ENCODE measurements at places on chromosomes 12 and 14.

DNA sequence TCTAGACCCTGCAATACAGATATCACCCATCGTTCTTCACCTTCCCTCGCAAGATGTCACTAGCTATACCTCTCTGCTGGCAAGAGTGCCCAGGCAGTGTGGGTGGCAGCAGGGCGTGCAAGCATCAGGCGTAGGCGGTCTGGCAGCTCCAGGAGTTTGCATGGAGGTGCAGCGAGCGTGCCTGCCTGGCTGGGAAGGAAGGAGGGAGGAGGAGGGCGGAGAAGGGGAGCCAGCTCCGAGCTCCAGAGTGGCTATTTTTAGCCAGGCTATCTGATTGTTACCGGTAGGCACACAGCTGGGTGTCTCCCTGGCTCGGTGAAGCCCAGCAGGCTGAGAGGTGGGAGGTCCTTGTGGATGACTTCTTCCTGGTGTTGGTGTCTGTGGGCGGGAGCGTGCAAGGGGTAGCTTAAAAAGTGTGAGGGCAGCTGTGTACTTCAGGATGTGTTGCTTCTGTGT, 6.2 kb downstream of the FOXJ2 start:
- peak; percentile 55 for DNase-seq

GRCh38 chr14:99468836-99469592, 11.6 kb downstream of the SETD3 start:
- DNase-seq: no peak

DNA sequence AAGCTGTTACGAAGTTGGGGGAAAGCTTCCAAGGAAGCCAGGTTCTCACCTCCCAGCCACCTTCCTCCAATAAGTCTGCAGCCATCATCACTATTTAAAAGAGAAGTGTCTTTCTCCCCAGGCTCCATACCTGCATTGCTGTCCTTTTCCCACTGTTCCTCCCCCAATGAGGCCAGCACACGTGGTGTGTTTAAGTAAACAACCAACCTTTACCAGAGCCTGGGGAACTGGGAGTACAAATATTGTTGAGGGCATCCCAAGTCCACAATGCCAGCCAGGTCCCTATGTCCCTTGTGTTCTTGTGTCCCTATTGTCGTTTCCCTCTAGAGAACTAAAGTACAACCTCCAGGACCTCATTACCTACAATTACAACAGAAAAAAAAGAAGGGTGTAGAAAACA, 49.2 kb upstream of the PNMA1 start:
- DNase-seq: no peak

DNA sequence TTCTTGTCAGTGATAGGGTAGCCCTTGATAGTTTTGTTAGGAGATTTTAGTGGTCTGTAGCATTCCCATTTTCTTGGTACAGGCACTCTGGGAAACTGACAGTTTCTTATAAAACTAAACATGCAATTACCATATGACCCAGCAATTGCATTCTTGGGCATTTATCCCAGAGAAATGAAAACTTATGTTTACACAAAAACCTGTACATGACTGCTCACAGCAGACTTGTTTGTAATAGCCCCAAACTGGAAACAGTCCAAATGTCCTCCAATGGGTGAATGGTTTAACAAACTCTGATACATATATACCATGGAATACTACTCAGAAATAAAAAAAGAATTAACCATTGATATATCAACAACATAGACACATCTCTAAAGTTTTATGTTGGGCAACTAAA, 75.5 kb downstream of the BORCS5 start:
- peak; percentile 87 for DNase-seq

DNA sequence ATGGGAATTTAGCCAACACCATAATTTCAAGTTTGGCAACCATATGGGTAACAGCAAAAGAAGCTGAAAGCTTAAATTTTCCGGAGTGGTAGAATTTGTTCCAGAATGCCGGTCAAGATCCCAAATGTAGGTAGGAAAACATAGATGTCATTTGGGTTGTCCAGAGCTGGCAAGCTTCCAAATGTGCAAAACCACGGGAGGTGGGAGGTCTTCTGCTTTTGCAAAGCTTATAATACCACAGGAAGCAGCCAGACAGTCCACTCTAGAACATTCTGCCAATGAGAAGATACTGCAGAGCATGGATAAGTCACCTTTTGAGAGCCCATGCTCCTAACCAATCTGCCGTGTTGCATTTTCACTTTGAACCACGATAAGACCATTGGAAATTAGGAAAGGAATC, 26.4 kb upstream of the BATF start:
- no peak for DNase-seq

- no peak for DNase-seq
Measured at GRCh38 chr12:112892856-112893255, 13.9 kb upstream of the OAS1 start.

DNA sequence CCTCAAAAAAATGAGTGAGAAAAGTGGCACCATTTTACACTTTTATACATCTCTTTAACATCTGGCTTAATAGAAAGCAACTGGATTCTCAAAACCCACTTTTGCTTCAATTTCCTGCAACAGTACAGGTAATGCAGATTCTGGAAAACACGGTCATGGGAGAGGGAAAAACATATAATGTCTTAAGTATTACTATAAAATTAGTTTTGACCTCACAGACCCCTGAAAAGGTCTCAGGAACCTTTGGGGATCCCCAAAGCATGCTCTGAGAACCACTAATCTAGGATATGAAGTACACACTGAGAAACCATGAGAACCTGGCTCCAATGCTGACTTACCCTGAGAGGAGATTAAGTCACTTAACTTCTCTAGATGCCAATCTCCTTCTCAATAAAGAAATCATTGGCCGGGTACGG, 64.7 kb downstream of the PPP2R5E start:
- DNase-seq: no peak

- DNase-seq: no peak
Measured at GRCh38 chr14:71116568-71117122, 209.4 kb downstream of the PCNX1 start.

DNA sequence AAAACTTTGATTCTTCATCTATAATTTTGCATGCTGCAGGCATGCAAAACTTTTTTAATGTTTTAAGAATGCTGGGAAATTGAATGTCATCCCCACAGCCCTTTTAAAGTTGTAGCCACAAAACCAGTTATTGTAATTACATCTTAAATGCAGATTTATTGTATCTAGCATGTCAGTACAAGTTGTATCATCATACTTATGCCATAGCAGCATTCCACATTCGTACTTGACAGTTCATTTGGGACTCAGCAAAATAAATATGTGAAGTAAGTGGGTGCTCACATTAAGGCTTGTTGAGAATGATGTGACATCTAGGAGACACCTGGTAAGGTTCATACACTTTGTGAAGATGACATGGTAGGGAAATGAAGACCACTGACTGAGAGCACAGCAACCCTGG, 44.0 kb upstream of the GZMB start:
- DNase-seq: no peak

GRCh38 chr12:122788387-122788786, 14.0 kb downstream of the CCDC62 start:
- DNase-seq: peak; percentile 62

- peak; percentile 17 for DNase-seq
Measured at GRCh38 chr12:92928421-92928961, 604 bp downstream of the EEA1 start.

GRCh38 chr12:132828706-132829534, at the start of gene GOLGA3:
Gene GOLGA3 (minus strand): TSS chr12:132828869. CDS start chr12:132822128, 6,741 bp downstream.
- DNase-seq: peak; percentile 93

- DNase-seq: no peak
Measured at GRCh38 chr12:41310367-41310766, 122.2 kb downstream of the PDZRN4 start.

- DNase-seq: no peak
Measured at GRCh38 chr14:72999316-72999715, 27.6 kb downstream of the ZFYVE1 start.

DNA sequence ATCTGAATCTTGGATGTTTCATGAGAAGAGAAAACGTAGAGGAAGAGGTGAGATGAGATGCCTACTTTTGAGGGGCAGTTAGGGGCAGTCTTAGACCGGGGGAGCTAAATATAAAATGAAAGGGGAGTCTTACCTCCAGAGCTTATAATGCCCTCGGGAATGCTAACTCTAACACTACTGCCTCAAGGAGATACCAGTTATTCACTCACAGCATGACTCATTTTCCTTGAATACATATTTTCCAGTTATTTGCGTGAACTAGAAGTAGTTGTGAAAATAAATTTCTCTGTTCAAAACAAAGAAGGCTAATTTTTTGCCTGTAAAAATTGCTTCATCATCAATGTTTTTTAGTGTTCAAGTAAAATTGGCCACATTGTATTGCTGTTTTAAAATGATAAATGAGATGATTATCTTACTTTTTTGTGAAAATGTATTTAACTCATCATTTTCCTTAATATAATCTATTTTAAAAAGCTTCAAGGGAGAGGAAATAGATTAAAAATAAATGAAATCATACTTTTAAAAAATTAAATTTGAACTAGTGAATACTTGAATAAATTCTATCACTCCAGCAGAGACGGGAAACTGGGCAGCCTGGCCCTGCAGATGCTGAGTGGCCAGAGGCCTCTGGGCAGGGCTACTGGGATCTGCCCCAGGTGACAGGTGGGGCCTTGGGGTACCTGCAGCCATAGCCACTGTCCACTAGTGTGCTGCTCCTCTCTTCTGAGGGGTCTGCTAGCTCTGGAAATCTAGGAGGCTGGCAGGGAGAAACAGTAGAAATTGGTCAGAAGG, 339.3 kb downstream of the EGLN3 start:
- peak; percentile 35 for DNase-seq

DNA sequence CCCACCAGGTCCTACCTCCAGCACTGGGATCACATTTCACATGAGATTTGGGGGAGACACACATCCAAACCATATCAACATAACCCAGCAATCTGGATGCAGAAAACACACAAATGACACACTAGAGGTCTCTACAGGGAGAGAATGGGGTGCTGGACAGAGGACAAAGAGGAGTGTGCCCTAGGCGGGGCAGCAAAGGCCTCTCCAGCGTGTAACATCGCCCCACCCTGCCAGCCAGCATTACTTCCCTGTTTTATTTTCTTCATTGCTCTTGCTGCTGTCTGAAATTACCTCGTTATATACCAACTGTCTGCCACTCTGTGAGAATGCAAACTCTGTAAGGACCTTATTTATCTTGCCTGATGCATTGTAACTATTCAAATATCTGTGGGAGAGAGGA, 61.1 kb downstream of the RIMBP2 start:
- DNase-seq: no peak

DNA sequence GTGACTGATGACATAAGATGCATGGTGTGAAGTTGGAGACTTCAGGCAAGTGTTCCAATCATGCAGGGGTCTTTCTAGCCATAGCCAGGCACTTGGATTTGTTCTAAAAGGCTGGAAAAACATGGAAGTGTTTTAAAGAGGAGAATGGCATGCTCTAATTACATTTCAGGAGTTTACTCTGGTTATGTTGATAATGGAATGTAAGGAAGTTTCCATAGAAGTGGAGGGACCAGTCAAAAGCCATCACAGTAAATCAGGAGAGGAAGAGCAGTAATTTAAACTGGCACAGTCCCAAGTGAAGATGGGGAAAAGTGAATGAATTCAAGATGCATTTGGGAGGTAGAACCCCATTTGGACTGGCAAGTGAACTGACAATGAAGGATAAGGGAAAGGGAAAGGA, 13.9 kb upstream of the FRS2 start:
- DNase-seq: no peak

Data from fibroblast of mammary gland (primary cell).